ENCODE measurements at places on chromosomes 7 and 10.

DNA sequence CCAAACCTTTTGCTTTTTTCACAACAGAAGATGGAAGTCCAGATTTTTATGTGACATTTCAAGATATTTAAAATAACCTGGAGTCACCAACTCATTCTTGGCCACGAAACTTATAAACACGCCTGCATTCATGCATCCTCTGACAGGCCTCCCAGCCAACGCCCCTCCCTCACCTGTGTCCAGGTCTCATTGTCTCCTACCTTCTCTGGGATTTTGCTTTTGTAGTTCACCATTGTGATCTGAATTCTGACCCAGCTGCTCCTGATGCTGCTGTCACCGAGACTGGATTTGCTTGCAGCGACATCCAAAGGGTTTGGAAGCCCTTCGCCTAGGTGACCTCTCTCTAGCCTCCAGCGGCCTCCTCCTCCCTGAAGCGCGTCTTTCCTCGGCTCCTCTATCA lies 10.8 kb downstream of the ZNF467 start:
- no peak for DNase-seq

GRCh38 chr7:17546189-17546588 lies 247.7 kb downstream of the AHR start:
- DNase-seq, result no peak

DNA sequence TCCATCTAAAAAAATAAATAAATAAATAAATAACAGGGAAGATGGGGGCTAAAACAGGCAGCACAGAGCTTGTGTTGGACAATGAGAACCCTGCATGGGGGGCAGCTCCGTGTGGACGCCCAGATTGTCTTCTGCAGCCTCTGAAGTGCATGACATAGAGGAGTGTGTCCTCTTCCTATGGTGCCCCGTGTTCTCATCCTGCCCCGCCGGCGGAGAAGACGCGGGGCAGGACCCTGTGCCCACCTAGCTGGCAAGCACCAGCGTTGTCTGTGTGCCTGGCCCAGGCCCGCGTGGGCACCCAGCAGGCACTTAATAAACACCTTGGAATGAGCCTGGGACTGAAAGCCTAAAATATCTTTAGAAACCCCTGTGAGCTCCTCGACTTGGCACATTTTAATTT lies 88.7 kb upstream of the DNAAF5 start:
- no peak for DNase-seq

DNA sequence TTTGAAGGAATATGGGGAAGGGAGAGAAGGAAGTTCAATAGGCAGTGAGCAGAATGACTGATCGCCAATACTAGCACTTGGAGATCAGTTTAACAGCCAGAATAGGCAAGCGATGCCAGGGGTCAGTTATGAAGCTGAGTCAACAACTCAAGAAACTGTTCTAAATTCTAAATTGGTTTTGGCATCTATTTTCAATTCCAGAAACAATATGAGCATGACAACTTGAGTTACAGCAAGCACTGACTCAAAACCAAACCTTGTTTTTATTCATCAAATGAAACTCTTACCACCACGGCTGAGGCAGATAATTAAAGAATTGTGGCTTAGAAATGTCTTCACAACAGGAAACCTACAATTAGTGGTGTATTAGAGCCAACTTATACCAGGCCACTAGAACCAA lies 180.5 kb upstream of the ASAH2 start:
- DNase-seq, result no peak

- no peak for DNase-seq
These were observed 121.5 kb upstream of the ZMIZ1 start for GRCh38 chr10:78947226-78947625.

- DNase-seq, result no peak
These were observed 631 bp downstream of the OTUD1 start for GRCh38 chr10:23439452-23439960.

DNA sequence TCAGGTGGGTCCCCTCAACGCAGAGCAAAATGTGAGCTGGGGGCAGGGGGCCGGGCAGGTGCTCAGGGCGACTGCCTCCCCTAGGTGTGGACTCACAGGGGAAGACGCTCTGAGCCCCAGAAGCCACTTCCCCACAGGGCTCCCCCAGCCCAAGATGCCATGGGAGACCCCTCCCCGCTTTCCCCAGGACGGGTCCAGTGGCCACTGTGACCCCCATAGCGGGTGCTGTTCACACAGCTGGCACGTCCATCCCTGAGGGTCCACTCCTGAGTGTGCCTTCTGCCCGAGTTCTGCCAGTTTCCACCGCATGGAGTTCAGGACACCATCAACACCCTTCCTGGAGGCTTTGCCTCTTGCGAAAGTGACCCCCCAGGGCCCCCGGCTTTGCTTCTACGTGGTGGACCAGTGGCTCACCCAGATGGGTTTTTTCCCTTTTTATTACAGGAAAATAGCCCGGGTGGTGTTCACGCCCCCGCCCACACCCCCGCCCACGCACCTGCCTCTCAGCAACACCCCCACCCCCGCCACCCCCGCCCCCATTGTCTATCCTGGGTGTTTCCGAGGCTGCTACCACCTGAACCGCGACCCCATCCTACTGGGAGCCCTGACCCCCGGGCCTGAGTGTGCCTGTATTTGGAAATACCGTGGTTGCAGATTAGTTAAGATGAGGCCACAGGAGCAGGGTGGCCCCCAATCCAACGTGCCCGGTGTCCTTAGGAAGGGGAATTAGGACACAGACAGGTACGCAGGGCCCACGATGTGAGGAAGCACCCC lies 32.0 kb downstream of the ADAP1 start:
- DNase-seq, result no peak

DNA sequence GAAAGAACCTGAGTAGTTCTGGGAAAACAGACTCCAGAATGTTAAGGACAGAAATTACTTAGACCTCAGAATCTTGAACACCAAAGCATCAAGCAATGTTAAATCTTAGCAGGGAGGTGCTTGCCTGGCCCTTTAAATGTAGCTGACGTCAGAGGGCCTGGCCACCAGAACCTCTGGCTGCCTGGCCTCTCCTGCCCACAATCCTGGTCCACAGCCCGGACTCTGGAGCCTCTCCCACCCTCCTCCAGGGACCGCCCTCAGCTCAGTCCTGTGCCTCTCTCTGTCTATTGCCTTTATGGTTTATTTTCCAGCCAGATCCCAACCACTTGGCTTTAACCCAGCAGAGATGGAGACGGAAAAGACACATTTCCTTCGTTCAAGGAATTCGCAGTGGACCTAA lies 42.2 kb upstream of the EGR2 start:
- DNase-seq, result no peak

DNA sequence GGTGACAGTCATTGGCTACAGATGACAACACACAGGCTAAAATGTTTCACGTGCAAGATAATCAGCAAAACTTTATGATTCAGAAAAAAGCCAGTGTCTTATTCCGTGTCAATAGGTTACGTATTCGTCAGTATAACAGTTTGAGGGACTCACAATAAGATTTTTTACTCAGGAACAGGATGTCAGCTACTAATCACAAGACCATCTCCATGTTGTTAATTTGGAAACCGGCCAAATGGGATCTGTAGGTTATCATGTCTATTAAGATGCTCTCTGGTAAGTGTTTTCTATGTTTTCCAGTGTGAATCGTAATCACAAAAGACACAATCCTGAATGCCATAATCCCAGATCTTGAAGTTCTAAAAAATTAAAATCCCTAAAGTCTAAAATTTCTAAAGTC lies 197.3 kb downstream of the ETV1 start:
- no peak for DNase-seq

GRCh38 chr7:92053312-92053711 lies 81.0 kb downstream of the CYP51A1 start:
- DNase-seq, result no peak

- DNase-seq, result no peak
These were observed 364.7 kb upstream of the POM121L12 start for GRCh38 chr7:52670608-52671225.

GRCh38 chr10:97139651-97140048 lies 46.1 kb downstream of the SLIT1 start:
- no peak for DNase-seq

- no peak for DNase-seq
These were observed 7.9 kb upstream of the MYL7 start for GRCh38 chr7:44148961-44149536.

DNA sequence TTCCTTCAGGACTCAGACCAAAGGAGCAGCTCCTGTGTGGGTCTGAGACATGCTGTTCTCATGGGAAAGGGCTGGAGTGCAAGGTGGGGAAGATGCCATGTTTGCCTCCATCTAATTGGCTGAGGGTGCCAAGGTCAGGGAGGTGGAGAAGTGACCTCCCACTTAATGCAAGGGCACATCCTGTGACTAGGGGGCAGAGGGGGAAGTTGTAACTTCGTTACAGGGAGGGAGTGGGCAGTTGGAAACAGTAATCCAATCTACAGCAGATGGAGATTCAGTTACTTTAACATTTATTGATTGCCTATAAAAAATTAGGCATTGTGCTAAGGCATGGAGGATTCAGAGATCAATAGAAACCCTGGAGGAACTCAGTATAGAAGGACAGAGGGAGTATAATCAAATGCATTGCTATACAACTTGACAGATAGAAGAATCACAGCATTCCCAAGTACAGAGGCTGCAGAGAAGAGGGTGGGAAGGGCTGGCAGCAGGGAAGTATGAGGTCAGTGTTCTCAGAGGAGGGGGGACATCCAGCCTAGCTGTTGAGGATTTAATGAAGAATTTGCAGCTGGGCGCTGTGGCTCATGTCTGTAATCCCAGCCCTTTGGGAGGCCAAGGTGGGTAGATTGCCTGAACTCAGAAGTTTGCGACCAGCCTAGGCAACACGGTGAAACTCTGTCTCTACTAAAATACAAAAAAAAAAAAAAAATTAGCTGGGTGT lies 75.9 kb downstream of the CCNY start:
- DNase-seq, result no peak

GRCh38 chr10:27258838-27259812 lies 18.5 kb upstream of the ACBD5 start:
- no peak for DNase-seq

DNA sequence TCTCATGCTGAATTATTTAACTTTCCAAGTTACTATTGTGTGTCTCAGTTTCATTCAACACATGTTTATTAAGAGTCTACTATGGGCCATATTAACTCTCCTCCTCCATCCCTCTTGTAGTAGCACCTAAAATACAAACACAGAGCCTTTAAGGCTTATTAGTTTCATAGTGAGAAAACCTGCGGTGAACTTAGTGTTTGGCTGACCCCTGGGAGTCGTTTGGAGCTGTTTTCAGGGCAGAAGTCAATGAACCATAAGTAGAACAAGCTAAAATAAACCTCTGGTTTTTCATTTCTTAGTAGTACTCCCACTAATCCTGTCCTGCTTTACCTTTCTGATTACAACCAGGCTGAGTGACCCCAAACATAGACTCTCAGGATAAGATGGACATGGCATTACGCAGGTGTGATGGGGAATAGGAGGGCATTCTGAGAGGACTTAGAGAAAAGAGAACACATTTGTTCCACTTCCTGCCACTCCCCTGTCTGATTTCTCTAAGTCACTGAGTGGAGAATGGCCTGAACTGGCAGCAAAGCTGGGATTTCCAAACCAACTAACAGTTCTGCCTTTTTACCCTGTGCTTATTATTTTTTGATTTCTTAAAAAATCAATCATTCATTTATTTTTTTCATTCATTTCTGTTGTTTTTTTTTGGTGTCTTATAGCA lies 74.5 kb downstream of the LRMDA start:
- DNase-seq, result no peak

DNA sequence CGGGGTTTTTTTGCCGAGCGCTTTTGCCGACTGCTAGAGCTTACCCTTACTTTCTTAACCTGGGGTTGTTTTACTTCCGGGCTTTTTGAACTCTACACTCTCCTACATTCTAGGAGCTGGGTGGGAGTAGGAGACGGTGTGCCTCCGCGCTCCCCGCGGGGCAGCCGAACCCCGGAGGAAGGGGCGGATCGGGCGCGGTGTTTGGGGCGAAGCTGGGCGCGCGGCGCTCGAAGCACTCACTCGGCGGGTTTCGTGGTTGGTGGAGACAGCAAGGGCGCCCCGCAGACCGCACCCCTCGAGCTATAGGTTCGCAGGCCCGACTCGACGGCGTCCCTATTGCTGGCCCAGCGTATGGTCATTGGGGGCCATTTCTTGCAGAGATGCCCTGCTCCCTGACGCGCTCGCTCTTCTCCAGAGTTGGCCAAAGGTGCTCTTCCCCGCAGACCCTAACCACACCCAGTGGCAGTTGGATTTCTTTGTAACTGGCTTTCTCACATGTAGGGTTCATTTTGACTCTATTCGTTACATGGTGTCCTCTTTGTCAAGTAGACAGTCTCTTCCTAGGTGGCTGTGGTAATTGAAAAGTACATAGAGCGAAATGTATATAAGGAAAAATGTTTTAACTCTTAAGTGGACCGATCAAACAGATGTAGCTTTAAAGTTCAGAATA lies 364 bp downstream of the ZNF518A start:
- DNase-seq, result no peak

GRCh38 chr7:106111655-106112117 lies 426 bp downstream of the SYPL1 start:
- DNase-seq, result peak; percentile 36

- DNase-seq, result no peak
These were observed 50.9 kb downstream of the BTBD16 start for GRCh38 chr10:122321960-122322359.

DNA sequence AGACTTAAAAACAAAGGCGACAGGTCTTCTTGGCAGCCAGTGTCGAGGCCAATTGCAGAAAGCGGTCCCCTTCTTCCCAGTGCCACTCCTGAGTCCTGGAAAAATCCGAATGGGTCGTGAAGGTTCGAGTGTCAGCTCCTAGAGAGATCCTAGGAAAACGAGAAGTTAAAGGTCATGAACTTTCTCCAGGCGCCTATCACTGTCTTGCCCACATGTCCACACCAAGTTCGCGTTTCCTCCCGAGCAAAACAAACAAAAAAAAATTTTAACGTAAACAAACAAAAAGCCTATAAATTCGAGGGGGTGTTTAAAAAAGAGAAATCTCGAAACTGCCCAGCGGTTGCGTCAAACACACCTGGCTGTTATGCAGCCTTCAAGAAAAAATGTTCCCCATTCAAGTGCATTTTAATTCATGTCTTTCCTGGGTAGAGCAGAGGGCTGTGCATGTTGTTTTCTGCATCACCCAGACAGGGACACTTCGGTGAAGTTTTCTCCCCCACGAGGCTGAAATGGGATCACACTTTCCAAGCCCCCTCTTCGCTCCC lies 1.5 kb downstream of the ARHGAP21 start:
- no peak for DNase-seq

- DNase-seq, result no peak
These were observed 395.4 kb upstream of the NFE2L3 start for GRCh38 chr7:25756601-25757000.

- DNase-seq, result no peak
These were observed 33.6 kb downstream of the SFR1 start for GRCh38 chr10:104155591-104155990.

DNA sequence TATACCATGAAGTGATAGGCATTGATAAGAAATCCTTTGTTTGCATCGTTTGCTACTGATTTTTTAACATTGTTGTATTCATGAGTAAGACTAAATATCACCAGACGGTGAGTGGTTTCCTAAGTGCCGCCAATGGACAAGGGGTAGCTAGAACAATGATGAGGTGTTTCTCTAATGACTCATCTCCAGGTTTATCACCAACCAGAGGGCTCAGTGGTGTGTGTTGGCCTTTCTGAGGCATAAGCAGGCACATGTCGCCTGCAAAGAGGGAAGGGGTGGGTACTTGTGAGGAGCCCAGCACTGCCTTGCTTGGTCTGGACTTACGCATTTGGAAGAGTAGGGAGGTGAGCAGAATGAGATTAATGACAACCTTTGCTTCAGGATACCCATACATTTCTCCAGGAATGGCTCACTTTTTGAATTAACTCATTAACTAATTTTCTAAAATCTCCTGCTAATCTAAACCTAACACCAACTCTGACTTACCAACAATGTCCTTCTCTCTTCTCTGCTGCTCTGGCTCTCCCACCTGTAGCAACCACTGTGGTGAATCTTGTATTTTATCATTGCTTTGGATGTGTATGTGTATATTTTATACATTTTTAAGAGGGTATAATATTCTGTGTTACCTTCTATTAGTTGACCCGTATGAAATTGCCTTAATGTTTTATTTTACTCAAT lies 722.6 kb downstream of the GRID1 start:
- DNase-seq, result no peak

Data from HS-27A (cell line).